ENCODE measurements at places on chromosomes 7 and 10.
A peak's percentile ranks its signal among the peaks of the same experiment; 100 is the strongest.

- DNase-seq: no peak
Measured at GRCh38 chr7:37440738-37441385, 7.8 kb downstream of the ELMO1 start.

- no peak for DNase-seq
Measured at GRCh38 chr7:95545007-95545615, 51.2 kb downstream of the PDK4 start.

DNA sequence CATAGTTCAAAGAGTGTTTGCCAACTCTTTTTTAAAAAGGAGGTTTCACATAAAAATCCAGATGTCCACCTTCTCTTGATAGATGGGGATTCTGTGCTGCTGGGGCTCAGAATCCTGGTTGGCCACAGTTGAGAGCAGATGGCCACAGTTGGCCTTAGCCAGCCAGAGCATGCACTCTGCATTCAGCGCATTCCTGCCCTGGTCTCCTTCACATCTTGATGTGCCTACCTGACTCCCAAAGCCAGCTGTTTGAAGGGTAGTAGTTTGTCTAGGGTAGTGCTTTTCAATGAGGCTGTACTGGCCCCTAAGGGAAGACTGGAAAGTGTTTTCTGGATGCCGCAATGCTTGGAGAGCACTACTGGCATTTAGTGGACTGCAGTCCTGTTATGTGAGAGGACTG is 208.1 kb upstream of the HDAC9 start:
- DNase-seq: no peak

DNA sequence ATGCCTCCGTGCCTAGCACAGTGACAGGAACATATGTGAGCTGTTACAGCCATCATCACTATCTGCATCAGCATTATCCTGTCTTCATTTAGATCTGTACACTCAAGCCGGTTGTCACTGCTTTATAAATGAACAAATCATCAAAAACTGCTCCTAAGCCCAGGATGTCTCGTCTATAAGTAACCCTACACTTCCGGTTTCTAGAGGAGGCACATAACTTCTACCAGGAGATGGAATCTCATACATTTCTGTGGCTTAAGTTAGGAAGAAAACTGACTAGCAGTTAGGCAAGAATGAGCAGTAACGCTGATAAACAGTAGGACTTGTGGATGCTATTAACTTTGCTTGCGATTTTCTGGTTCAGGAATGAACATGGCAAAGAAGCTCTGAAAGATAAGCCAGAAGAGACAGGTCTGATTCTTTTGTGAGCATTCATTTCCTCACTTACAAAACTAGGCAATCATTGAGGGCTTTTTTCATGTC is 1199.2 kb downstream of the SORCS3 start:
- no peak for DNase-seq

- no peak for DNase-seq
Measured at GRCh38 chr10:37710831-37711616, 146.4 kb downstream of the ZNF248 start.

- peak; percentile 44 for DNase-seq
Measured at GRCh38 chr7:130896898-130897514, 163.0 kb upstream of the KLF14 start.

DNA sequence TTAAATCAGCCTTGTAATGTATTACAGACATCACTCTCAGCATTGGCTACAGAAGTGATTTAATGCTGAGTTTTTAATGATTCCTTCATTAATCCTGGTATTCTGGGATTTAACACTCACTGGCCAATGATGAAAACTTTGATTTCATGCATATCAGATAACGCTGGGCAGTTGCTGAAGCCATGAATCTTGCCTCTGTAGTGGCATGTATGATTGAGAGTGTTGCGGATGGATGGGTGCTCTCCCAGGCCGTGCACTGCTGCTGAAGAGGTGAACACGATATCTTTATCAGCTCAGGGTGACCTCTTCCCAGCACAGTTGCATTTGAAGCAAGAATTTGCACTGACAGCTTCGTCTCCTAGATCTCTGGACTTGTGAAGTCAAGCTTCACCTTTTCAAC is 168.7 kb downstream of the LRRC4 start:
- DNase-seq: no peak

Measured in stimulated activated CD4-positive, alpha-beta T cell treated with anti-CD3 and anti-CD28 coated beads, Interleukin-1b, Interleukin-23, amount 100 ng/mL, for 1 hour (primary cell).